ENCODE measurements at places on chromosomes 6 and 20.

GRCh38 chr6:114714836-114715507 lies 372.1 kb upstream of the HS3ST5 start:
- DNase-seq: no peak

DNA sequence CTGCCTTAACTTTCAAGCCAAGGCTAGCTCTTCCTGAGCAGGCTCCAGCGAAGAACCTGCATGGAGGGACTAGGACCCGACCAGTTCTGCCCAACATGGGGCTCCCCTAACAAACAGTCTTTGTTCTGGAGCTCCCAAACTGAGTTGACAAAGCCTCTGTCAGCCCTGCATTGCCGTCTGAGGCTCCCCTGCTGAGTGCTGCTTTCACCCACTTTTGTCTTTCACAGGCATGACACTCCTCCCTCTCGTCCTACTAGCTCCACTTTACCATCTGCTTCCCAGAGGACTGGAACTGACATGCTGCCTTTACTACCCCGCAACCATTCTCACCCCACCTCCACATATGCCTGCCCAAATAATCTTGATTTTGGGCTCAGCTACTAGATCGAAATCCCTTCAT lies 45.1 kb upstream of the B4GALT5 start:
- no peak for DNase-seq

- DNase-seq: no peak
Measured at GRCh38 chr6:128158496-128158895, 257.6 kb upstream of the THEMIS start.

DNA sequence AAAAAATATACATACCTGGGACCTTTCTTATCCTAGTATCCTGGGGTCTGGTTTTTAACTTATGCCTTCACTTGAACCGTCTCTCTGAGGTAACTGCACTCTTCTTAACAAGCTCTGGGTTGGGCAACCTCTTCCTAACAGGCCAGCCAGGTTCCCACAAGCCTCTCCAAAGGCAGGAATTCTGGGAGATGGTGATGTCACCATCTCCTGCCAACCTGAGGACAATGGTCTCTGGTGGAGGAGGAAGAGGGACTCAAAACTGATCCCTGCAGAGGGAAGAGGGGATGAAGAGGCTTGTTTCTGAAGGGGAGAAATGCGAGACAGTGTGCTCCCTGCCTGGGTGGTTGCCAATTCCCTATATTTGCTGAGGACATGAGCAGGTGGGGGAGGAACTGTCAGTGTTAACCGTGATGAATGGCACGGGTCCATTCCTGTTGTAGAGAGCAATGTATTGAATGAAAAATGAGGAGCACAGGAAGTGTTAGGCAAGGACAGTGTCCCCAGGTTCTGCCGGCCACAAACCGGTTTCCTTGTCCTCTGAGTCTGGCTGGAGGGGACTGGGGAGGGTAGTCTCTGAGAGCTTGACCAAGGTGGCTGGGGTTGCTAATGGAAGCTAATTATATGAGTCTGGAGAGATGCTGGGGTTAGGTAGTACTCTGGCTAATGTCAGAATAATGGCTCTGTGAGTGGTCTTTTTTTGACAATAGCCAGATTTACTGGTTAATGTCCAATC lies 95.5 kb downstream of the KCNB1 start:
- no peak for DNase-seq

DNA sequence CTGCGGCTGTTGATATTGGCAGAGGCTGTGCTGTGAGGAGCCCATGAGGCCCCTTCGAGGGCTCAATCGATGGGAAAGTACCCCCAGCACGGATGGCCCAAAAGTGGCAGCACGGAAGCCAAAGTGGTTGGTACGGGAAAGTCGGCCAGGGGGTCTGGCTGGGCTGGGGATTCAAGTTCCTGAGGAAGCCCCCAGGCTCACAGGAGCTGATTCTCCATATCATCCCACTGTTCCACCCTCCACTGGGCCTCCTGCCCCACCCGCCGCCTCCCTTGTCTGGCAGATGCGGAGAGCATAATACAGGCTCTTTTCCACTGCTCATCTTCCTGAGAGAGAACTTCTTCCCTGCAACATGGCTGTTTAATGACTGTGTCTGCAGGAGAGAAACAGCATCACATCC lies 217.8 kb upstream of the CST7 start:
- no peak for DNase-seq

DNA sequence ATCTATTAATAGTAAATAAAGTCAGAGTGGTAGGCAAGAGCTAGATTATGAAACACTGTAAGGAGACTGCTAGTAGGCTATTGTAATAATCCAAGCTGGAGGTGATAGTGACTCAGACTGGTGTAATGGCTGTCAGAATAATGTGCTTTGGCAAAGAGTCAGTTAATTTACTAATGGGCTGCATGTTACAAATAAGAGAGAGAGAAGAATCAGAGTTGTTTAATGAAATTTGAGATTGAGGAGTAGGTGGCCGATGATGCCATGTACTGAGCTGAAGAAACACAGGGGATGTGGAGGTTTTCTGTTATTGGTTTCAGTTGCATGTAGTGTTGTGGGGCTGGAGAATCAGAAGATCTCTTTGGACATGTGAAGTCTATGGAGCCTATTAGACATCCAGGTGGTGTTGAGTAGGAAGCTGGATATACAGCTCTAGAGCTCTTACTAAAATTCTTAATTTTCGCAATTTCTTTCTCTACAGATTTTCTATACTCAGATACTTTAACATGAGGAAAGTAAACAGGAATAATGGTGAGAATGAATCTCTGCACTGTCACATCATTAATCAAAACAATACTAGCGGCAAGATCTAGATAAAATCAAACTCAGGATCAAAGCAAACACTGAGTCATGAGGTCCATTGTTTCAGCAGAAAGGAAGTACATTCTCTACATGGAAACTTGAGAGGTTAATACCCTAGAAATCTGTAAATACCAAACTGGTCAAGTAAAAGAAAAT lies 167.7 kb downstream of the SIM1 start:
- DNase-seq: no peak
